GM06990 (cell line): ENCODE measurements at places on chromosomes 4 and X.

GRCh38 chr4:3408793-3409330 lies 32.9 kb upstream of the HGFAC start:
- DNase-seq, result no peak

DNA sequence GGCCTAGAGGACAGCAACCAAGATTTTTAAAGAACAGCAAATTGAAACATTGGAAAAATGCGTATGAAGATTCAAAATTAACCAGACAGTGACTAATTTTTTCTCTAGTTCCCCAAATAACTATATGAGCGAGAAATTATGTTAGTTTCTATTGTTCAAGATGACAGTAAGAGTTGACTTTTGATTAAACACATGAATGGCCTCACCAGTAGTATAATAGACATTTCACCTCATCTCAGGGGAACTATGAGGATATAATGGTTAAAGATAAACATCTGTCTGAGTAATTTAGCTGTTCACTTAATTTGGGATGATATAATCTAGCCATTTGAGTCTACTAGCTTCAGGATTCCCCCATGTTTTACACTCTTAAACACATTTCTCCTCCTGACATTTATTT lies 380.9 kb upstream of the NWD2 start:
- DNase-seq, result no peak

GRCh38 chrX:19555683-19556082 lies 40.4 kb upstream of the MAP3K15 start:
- DNase-seq, result no peak

DNA sequence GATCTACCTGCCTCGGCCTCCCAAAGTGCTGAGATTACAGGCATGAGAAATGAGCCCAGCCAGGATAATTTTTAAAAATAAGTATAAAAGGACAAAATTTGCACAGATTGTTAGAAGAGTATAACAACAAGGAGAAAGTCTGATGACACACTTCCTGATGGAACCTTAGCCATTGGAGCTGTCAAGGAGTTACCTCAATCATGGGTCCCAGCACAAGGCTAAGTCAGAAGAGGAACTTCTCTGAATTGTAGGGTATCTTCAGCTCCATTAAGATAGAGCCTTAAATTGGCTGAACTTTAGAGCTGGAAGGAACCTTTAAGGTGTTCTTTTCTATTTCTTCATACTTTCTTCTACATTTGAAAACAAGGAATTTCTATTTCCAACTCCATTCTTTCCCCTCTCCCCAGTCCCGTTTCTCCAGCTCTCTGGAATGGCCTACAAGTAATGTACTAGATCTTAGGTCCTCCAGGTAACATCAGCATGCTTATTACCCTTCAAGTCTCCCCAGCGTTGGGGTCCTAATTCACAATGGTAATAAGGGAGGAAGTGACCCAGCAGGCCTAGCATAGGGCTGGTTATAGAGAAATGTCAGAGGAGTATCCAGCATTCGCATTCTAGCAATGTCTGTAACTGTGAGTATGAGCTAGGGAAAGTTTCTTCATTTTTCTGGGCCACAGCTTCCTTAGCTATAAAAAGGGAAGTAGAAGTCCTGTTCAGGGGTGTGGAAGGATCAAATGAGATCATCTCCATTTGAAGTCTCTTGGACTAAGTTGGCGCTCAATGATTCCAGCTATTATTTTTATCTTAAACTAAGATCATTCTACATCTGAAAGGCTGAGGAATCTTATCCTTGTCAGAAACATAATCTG lies 18.5 kb upstream of the RBPJ start:
- no peak for DNase-seq

DNA sequence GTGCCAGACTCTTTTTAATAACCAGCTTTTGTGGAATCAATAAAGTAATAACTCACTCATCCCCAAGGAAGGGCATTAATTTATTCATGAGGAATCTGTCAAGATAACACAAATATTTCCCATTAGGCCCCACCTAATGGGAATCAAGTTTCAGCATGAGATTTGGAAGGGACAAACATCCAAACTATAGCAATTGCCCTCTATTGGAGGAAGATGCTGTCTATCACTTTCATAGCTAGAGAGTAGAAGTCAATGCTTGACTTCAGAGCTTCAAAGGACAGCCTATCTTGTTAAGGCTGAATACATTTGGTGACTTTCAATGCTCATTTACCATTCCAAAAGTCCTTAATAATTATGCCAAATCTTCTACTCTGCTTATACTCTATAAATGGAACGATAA lies 84.9 kb upstream of the ATOH1 start:
- no peak for DNase-seq
